ENCODE measurements at places on chromosomes 2 and 18.

GRCh38 chr2:67865917-67866316 lies 196.9 kb downstream of the C1D start:
- DNase-seq = no peak

DNA sequence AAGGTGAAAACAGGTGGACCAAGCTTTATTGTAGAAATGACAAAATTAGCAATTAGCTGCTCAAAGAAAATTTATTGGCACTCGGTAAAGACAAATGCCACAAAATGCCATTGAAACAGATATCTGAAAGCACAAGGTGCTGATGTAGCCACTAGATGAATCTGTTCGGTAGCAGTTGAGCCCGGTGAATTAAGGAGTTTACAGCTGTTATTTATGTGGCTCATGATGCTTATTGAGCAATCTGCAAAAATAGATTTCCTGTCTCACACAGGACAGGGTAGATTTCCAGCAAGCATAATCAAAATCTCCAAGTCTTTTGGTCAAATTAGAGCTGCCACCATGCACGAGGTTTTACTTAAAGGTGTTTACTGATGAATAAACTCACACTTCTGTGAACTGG lies 182.2 kb downstream of the PPP1R1C start:
- DNase-seq = no peak

GRCh38 chr2:10449838-10450691 lies 1.9 kb upstream of the ODC1 start:
- DNase-seq = no peak

DNA sequence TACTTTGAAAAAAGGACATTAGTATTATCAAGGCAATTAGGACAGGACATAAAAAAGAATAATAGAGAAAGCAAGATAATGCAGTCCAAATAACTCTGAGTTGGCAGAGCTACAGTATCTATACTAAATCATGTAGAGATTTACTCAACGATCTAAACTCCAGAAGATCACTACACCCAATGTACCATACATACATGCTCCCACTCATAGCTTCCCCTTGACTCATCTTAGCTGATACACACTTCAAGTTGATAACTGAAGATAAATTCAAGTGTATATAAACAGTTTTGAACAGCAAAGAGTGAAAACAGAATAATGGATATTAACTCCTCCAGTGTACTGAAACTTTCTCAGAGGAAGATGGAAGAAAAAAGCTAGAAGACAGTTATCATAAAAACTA lies 78.5 kb downstream of the SESTD1 start:
- DNase-seq = no peak

- no peak for DNase-seq
Measured at GRCh38 chr18:22840606-22841144, 92.5 kb upstream of the RBBP8 start.

DNA sequence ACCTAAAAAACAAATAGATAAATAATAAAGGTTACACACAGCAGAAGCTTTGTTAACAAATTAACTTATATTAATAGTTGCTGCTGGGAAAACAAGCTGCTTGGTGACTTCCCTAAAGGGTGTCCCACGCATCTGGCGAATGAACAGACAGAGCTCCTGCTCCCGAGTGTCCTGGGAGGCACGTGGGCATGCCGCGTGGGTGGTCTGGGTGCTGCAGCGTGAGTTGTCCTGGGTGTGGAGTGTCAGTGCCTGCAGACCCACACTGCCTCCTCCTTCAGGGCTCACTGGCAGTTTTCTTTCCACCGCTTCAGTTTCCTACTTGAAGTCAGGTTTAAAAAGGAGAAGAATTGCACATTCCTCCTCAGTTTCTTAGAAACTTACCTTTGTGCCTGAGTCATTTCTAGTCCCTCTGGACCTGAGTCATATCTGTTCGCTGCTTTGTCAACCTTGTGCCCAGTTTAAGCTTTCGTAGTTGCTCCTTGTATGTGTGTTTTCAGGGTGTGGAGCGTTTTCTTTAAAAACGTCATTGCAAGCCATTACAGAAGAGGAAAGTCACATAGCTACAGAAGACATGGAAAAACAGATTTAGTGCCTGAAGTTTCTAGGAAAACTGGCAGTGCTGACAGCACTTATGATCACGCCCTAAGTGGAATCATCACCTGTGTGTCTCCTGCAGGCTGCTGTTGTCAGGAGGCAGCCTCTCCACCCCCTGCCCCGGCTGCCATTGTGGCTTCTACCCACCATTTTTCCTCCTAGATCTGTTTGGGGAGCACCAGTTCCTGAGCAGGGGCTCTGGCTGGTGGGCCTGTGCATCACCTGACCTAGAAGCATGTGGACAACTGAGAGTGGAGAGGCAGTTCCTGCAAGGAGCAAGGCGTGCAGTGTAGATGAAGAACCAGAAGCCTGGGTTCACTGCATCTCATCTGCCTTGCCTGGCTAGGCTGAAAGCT lies 24.5 kb downstream of the IMPA2 start:
- DNase-seq = no peak

GRCh38 chr2:216049452-216049851 lies 32.2 kb downstream of the PECR start:
- no peak for DNase-seq

DNA sequence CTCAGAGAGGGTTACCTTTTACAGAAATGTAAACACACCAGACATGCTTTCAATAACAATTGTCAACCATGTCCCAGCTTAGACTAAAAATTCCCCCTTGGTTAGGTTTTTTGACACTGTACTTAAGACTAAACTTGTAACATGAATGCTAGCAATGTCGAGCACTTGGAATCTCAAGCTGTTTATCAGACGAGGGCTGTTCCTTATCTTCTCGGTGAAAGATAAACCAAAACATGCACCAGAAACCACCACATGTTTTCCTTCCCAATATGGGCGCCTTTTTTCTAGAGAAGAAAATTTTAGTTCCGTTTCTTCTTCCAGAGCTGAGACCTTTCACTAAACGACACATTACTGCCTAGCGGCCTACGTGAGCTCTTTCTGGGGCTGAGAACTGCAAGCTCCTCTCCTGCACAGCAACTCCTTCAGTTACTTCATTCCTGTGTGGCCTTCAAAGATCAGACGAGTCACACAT lies 42.4 kb upstream of the ACKR3 start:
- no peak for DNase-seq

DNA sequence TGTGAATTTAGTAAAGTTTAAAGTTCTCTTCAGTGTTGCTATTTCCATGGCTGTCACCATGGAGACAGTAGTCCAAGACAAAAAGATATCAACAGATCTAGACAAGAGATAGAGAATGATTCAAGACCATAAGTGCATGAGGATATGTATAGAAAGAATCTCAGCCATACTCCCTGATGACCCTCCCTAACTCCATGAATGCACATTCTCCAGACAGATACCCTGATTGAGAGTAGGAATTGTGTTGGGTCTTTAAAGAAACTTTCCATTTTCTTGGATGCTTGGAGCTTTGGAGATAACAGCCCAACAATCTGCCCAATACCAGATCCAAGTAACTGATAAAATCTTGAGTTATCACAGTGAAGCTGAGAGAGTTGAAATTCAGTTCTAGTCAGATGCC lies 1601.2 kb upstream of the CELF4 start:
- DNase-seq = no peak

DNA sequence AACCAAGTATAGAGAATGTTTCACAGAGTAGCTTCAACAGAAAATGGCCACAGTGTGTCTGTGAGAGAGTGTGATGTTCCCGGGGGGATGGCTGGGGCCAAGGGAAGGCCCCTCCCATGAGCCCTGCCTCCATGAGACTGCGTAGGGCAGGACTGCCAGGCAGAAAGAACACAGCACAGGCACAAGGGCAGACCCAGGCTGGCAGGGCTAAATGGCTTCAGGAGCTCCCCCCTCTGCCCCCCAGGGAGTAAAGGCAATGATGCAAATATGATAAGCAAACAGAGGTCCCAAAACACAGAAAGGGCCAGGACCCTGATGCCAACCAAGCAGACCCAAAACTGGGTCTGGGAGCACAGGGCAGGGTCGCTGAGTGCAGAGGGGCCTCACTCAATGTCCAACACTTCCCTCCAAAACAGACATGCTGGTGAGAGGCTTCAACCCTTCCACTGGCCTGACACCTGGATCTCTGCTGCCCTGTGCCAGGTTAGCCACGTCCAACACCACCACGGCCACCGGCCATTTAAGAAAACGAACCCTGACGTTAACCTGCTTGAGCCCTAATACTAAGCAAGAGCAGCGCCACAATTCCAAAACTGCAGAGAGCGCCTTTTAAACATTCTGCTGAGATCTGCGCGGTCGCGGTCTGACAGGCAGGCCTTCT lies 90.3 kb downstream of the HDAC4 start:
- DNase-seq = no peak

Measured in C1 segment of cervical spinal cord (tissue), 14 donors.